ENCODE measurements at places on chromosomes 3 and 15. TPM values are rescaled to one million over a fixed set of nuclear protein-coding genes. Genes with fewer than 3 reads are reported as not detected.

The MOBP gene
- total RNA-seq = 0.23 TPM

The GOLGA6L10 gene
- total RNA-seq = 0.73 TPM

The CSPG5 gene
- 0.48 TPM for total RNA-seq

The ZNF35 gene
- 12.0 TPM for total RNA-seq

All from glomerular endothelial cell (primary cell).